Stimulated activated CD8-positive, alpha-beta memory T cell treated with anti-CD3 and anti-CD28 coated beads, Interleukin-7, amount 100 ng/mL, for 24 hours (primary cell): ENCODE measurements at places on chromosomes 2 and 18.

- no peak for DNase-seq
Observed at GRCh38 chr2:60849187-60849586, 32.2 kb upstream of the REL start.

DNA sequence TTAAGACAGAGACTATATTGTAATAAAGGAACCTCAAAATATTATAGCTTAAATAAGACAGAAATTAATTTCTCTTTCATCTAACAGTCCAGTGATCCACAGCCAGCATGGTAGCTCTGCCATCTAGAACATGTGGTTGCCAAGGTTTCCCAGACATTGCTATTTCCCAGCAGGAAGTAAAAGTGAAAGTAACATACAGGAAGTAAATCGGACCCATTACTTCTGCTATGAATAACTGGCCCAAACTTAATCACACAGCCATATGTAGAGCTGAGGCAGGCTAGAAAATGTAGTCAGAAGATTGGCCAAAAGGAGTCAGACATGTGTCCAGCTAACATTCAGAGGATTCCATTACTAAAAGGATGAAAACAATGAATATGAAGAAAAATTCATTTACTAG is 71.0 kb downstream of the NOL4 start:
- no peak for DNase-seq

- no peak for DNase-seq
Observed at GRCh38 chr2:226399006-226399405, 400.6 kb downstream of the IRS1 start.

DNA sequence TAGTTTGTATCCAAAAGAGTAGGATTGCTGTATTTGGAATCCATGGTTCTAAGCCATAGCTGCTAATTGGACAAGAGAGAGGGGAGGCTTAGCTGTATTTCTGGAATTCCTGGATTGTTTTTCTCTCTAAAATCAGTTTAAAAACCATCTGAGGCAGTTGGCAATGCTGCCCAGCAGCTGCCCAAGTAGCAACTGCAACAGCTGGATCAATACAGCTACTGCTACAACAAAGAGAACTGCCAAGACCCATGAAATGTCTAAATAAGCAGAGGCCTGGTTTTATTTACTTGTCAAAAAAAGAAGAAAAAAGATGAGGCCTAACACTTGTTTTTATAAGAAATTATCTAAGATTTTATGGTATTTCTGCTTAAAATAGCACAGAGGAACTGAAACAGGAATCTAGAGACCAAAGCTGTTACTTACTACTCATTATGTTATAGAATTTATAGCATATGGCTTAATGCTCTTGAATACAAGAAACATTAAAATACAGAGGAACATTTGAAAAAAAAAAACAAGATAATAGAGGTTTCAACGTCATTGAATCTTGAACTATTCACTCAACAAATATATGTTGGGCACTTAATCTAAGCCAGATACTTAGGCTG is 39.1 kb downstream of the TMEFF2 start:
- DNase-seq, result no peak

- DNase-seq, result no peak
Observed at GRCh38 chr2:96912346-96913116, 42.7 kb upstream of the SEMA4C start.
